ENCODE measurements at places on chromosomes 6 and 20.
A peak's percentile ranks its signal among the peaks of the same experiment; 100 is the strongest.

DNA sequence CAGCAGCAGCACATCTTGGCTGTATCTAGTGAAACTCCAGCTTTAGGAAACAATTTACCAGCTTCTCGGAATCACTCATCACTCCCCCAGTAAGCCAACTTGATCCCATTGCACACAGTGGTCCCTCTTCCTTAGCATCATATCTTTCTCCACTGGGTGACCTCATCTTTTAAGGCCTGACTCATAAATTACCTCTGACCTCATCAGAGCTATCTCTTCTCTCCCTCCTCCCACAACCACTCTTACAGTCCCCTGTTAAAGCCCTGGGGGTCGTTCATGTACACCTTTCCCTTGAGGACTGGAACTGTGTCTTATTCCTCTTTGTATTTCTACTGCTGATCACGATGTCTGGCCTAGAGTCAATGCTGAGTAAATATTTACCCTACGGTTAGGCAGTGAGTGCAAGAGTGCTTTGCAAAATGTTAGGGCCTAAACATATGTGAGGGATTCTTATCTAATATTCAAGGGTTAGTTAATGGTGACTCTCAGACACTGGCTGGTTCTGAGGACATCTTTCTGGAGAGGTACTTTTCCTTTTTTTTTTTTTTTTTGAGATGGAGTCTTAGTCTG lies 187.2 kb downstream of the LRFN2 start:
- no peak for DNase-seq

GRCh38 chr20:46230801-46231282 lies 77.5 kb downstream of the CDH22 start:
- DNase-seq, result peak; percentile 51

DNA sequence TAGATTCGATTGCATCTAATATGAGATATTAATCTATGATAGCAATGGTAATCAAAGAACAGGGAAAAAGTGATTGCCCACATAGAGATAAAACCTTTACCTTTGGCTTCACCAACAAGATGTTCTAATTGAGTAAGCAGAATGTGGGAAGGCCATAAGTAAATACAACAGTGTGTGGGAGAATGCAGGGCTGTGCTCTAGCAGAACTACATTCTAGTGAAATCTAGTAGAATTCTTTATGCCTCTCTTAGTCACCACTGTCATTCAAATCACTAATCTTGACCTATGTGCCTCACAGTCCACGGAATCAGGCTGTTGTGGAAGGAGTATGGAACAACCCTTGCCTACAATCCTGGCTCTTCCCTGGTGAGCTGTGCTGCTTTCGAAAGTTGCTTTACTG lies 30.4 kb upstream of the MCM9 start:
- DNase-seq, result no peak

DNA sequence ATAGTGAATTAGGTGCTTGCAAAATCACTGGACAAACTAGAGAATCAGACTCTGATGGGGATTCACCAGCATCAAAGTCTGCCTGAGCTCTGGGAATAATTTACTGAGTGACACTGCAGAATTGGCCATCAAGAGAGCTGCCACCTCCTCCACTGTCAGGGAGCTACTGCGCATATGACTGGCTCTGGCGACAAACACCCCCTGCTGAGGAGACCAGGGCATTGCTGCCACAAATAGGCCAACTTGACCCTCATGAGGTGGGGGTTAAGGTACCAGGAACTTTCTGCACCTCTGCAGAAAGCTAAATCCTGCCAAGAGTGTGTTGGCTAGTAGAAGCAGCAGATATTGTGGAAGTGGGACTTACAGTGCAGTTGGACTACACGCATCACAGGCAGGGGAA lies 88.0 kb downstream of the CDS2 start:
- no peak for DNase-seq

DNA sequence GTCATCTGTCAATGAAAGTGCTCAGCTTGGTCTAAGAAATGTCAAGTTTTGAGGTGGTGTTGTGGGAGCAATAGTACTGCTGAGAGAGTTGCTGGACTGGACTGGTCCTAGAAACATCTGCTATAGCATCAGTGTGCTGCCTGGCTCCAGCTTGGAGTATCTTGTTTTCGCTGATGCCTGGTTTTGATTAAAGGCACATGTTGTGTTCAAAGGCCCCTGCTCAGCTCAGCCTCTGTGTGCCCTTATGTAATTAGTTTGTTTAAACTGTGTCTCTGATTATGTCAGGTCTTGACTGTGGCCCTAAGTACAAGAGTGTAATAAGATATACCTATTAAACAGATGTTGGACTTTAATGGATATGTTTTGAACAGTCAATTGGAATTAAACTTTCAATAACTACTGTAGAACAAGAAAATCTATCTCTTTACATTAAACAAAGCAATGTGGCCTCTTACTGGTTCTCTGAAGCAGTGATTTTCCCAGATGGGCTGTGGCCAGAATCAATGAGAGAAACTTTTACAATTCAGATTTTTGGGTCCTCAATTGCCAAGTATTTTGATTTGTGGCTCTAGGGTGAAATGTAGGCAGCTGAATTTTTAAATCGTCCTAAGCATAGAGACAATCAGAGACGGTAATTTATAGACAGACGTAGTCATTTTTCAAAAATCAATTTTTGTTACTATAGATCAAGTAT lies 668.2 kb downstream of the DHX35 start:
- DNase-seq, result peak; percentile 39

DNA sequence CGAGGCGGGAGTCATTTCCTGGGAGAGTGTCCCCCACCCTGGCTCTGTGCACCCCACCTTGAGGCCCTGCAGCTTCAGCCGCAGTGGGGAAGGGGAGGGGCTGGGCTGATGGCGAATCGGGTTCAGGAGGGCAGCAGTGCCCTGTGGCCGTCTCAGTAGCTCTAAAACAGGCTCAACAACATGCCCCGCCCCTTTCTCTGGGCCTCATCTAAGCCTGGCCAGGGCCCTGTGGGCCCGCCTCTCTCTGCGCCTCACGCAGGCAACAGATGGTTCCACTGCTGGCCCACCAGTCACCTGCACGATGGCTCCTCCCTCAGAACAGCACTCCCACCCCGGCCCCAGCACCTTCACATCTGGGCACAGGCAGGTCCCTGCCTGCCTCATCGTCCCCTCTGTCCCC lies 30.2 kb downstream of the CHRNA4 start:
- DNase-seq, result no peak

GRCh38 chr6:113344969-113345368 lies 512.2 kb upstream of the MARCKS start:
- no peak for DNase-seq

- DNase-seq, result peak; percentile 28
These were observed 104.8 kb upstream of the EYA4 start for GRCh38 chr6:133136177-133136880.

GRCh38 chr6:90691823-90692222 lies 105.0 kb upstream of the MAP3K7 start:
- no peak for DNase-seq

DNA sequence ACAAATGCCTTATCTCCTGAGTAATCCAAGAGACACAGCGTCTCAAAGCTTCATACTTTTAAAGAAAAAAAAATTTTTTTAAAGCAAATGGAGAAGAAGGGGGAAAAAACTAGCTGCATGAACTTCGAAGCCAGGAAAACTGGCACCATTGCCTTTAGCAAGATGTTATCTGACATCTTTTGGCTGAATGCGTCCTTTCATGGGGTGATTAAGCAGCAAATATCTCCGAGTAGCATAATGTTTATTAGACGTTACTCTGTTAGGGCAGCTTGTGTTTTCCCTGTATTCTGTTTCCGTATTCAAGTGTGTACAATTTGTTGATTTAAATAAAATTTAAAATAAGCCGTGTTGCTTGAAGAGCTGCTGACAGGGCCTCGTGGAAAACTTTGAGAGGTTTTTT lies 76.5 kb upstream of the TSHZ2 start:
- DNase-seq, result no peak

- no peak for DNase-seq
These were observed 20.4 kb upstream of the ZNF318 start for GRCh38 chr6:43389730-43390295.

DNA sequence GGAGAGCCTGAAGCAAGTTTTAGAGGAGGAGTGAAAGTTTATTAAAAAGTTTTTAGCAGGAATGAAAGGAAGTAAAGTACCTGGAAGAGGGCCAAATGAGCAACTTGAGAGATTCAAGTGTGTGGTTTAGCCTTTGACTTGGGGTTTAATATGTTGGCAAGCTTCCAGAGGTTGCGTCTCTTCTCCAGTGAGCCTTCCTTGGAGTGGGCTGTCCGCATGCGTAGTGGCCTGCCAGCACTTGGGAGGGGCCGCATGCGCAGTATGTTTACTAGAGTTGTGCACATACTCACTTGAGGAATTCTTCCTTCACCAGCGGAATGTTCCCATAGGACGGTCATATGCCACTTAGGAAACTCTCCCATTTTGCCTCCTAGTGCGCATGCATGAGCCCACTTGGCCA lies 235.2 kb downstream of the ALDH8A1 start:
- peak; percentile 36 for DNase-seq

GRCh38 chr6:28907394-28907793 lies 16.4 kb downstream of the TRIM27 start:
- DNase-seq, result no peak

- DNase-seq, result no peak
These were observed 208.4 kb upstream of the CNR1 start for GRCh38 chr6:88374553-88374952.

DNA sequence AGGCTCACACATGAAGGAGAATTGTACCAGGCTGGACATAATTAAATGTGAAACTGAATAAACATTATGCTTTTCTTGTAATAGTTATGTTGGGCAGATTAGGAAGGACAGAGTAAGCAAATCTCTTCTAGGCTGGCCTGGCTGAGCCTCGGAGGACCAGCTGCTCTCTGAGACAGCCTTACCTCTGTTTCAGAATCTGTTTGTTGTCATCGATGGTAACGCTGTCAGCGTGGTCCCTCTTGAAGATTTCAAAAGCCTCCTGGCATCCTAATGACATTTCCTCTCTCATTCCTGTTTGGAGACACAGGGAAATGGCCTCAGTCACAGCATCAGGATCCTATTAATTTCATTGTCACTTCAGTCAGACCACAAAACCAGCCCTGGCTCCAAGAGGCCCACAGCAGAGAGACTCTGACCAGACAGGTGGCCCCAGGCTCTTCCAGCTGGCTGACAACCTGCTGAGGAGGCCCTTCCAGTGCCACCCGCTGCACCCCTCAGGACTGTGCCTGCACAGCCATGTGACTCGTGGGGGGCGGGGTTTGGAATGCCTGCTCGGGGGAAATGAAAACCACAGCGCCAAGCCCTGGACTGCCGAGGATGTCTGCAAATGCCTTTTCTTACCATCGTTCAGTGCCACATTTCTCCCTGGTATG lies 108.5 kb upstream of the KCNK16 start:
- peak; percentile 51 for DNase-seq

- peak; percentile 96 for DNase-seq
These were observed at the start of gene AHI1 for GRCh38 chr6:135497412-135498184. AHI1 (minus strand) TSS chr6:135497740; CDS start chr6:135492237, 5,503 bp downstream.

- DNase-seq, result no peak
These were observed 140.2 kb downstream of the KIF13A start for GRCh38 chr6:17847203-17847760.

DNA sequence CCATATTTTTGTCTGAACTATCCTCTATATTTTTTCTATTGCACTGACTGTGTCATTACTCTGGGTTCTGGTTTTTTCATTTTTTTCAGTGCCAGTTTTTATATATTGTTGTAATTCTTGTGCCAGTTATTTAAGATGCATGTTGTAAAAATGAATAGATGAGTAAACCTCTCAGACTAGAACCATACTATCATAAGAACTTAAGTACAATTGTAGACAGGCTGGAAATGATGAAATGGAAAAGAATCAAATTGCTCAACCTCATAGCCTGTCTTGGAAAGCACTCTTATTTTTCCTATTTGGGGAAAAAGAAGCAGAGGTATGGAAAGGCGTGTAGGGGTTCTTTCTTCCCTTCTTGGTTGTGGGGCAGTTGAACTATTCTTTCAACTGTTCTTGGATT lies 30.2 kb downstream of the PANK2 start:
- DNase-seq, result no peak

- DNase-seq, result no peak
These were observed 22.2 kb downstream of the BMP7 start for GRCh38 chr20:57244221-57244585.

DNA sequence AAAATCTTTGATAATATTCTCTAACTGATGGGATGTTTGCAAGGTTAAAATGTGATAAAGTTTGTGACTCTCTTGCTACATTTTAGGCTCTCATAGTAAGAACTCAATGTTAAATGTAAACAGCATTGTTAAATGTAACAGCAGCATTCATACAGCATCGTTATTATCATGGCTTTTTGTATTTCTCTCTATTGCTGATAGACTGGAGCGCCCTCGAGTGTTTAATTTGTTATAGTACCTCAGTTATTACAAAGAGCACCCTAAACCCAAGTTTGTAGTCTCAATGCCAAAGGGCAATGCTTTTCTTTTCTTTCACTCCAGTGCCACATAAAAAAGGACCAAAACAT lies 14.9 kb upstream of the TTPAL start:
- DNase-seq, result no peak

DNA sequence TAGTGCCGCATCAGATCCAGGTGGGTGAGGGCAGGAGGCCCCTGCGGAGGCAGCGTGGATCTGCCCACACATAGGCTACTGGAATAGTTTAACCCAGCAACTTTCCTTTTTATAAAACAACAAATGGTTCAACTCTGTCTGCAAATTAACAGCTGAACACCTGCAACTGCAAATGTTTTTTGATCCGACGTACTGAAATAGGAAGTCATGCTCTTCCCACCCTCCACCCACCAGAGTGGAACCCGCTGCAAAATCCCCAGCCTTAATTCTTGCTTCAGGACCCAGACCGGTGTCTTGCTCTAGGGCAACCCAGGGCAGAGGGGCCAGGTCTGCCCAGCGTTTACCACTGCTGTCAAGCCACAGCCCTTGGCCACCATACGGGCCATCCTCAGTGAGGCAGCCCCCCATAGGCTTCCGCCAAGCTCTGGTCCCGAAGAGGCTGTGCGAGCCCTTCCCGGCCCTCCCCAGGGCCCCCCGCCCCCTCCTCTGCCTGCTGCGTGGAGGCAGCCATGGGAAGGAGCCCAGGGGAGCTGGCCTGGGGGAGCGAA lies 334.3 kb downstream of the ZFAND3 start:
- DNase-seq, result no peak

DNA sequence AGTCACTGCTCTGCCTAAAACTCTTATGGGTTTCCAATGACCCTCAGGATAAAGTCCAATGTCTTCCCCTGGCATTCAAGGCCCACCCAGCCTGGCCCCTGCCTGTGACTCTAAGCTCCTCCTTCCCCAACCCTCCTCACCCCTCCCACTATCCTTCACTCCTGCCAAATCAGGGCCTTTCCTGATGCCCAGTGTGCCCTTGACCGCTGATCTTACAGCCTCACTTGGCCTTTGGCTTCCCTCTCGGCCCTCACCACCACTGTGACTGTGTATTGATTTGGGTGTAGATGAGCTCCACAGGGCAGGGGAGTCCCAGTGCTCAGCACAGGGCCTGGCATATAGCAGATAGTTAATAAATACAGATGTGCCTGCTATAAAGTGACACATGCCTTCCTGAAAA lies 115.7 kb downstream of the TOX2 start:
- no peak for DNase-seq
